ENCODE measurements at places on chromosomes 4 and X.

GRCh38 chr4:186204686-186205085 lies 13.3 kb downstream of the CYP4V2 start:
- no peak for DNase-seq

DNA sequence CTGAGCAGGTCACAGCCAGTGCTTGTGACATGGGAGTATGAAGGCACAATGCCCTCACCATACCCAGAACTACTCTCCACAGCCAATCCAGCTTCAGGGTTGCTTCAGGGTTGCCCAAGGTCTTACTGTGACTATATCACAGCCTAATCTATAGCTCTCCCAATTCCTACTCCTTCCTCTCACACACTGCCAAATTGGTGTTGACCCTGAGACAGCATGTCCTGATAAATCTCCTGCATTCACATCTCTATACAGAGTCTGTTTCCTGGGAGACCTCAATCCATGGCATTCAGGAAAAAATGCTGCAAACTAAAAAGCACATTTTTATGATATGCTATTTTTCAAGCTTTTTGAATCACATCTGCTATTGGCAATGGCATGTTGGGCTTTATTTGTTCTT lies 456.7 kb downstream of the GRID2 start:
- no peak for DNase-seq

- DNase-seq, result no peak
Observed at GRCh38 chr4:39030725-39031124, 1.5 kb downstream of the TMEM156 start.

DNA sequence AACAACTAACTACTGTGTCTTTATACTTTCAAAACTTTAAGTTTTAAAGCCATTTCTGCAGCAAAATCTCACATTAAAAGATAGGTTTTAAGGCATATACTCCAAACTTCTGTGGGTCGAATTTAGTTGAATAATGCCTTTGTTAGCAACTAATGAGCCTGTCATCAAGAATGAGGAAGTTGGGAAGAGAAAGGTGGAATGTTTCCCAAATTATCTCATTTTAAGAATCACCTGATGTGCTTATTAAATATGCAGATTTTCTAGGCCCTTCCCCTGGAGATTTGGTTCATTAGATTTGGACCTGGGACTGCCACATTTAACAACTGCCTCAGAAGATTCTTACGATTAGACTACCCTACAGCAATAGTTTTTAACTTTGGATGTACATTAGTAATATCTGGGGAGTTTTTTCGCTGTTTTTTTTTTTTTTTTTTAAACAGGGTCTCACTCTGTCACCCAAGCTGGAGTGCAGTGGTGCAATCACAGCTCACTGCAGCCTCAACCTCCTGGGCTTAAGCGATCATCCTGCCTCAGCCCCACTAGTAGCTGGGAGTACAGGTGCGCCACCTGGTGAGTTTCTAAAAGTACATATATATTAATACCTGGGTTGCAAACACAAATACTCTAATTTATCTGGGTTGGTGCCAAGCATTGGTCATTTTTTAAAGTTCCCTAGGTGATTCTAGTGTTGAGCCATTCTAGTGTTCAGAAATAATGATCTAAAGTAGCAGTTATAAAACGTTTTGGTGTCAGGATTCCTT lies 16.1 kb upstream of the TASL start:
- no peak for DNase-seq

GRCh38 chrX:129622757-129623301 lies 31.9 kb downstream of the APLN start:
- DNase-seq, result no peak

- DNase-seq, result no peak
Observed at GRCh38 chr4:111435986-111436744, 709.1 kb upstream of the FAM241A start.

GRCh38 chrX:64192673-64193072 lies 12.8 kb downstream of the AMER1 start:
- DNase-seq, result no peak

GRCh38 chr4:176769514-176769913 lies 23.2 kb downstream of the VEGFC start:
- DNase-seq, result no peak

DNA sequence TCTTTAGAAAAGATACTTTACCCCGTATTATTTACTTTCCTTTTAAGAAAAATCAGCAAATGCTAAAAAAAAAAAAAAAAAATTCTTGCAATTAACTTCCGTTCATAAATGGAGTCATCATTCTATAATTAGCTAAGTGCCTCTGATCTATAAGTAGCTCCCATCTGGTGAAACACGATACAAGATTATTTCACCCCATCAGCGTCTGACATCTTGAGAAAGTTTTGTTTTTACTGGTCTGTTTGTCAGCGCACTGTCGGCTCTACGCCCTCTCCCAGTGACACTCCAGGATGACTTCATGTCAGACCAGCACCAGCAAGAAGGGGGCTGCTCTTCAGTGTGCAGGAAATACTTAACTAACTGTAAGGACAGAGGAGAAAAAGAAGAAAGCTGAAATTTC lies 108.3 kb downstream of the AFAP1 start:
- no peak for DNase-seq

GRCh38 chr4:159401226-159401712 lies 298.4 kb downstream of the RAPGEF2 start:
- no peak for DNase-seq

DNA sequence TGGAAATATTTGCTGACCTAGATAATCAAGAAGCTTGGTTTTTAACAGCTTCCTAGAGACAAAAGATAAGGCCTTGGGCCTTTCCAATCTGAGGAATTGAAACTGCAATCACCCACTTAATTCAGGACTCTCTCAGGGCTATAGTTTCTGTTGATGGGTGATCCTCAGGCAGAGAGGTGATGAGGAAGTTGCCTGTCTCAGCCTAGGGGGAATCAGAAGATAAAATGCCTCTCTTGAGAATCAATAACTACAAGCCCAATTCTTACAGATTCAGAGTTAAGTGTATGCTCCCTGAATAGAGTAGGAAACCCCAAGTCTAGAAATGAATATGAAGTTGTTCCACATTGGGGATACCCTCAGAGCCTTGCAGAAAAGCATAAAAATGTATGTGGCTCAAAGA lies 45.5 kb downstream of the NFKB1 start:
- no peak for DNase-seq

GRCh38 chr4:8133897-8134563 lies 24.6 kb downstream of the ABLIM2 start:
- no peak for DNase-seq

DNA sequence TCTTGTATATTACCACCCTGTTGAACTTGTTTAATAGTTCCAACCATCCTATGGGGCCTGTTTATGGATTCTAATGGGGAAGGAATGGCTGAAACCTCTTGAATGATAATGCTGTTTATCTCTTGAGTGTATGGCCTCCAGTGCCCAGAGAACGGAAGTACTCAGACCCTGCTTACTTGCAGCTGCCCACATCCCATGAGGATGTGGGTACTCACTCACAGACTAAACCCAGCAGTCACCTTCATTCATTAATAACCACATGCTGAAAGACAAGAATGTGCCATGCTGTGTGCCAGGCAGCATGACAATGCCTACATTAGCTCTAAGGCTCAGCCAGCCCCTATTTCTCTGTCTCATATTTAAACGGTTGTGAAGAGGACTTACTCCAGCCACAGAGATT lies 5.9 kb upstream of the ARMCX5 start:
- DNase-seq, result no peak

GRCh38 chrX:103845165-103845653 lies 13.2 kb upstream of the RAB9B start:
- peak; percentile 5 for DNase-seq

- DNase-seq, result no peak
Observed at GRCh38 chr4:6134612-6135220, 65.6 kb downstream of the JAKMIP1 start.

DNA sequence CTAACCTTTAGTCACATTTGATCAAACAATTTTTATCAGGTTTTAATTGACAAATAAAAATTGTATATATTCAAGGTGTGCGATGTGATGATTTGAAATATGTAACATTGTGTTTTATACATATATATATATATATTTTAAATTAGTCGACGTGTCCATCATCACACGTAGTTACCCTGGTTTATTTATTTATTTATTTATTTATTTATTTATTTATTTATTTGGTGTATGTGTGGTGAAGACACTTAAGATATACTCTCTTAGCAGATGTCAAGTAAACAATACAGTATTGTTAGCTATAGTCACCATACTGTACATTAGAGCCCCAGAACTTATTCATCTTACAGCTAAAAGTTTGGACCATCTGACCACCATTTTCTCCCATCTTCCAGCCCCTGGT lies 224.9 kb upstream of the HHIP start:
- DNase-seq, result no peak

DNA sequence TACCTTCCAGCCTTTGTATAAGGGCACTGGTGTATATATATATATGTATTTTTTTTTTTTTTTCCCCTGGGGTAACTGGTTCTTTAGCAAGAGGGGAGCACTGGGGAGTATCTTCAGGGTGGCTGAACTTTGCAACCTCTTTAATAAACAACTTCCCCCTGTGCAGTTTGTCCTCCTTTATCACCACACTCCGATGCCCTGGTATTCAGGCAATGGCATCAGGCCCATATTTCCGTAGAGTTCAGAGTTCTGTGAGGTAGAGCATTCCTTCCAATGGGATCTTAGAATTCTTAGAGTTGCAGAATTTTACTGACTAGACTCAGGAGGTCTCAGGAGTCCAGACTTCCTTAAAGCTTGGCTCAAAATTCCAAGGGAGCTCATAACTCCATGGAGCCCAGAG lies 24.6 kb downstream of the NYX start:
- no peak for DNase-seq

GRCh38 chr4:32858971-32859370 lies 2138.8 kb downstream of the PCDH7 start:
- DNase-seq, result no peak

DNA sequence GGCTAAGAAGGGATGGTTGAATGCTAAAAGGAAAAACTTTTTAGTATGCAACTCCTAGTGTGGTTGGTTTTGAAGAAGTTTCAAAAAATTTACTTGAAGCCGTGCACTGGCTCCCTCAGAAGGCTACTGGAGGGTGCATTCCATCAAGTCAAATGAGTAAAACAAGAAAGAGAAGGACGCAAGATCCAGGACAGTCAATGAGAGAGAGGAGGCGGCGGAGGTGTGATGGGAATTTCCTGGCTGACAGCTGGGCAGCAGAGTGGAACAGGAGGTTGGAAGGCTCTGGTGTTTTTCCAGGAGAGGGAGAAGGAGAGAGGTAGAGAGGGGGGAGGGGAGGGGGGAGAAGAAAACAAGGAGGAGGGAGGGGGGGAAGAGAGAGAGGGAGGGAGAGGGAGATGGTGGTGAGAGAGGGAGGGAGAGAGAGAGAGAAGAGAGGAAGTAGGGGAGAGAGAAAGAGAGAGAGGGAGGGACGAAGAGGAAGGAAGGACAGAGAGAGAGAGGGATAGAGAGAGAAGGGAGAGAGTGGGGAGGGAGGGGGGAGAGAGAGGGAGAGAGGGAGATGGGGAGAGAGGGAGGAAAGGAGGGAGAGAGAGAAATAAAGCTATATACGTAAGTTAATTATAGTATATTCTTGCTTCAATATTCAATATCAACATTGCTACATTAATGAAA lies 126.4 kb downstream of the SH3KBP1 start:
- DNase-seq, result no peak

GRCh38 chrX:55452833-55453124 lies 852 bp downstream of the MAGEH1 start:
- DNase-seq, result no peak

- DNase-seq, result no peak
Observed at GRCh38 chr4:155667568-155668511, 1.2 kb downstream of the GUCY1A1 start.

DNA sequence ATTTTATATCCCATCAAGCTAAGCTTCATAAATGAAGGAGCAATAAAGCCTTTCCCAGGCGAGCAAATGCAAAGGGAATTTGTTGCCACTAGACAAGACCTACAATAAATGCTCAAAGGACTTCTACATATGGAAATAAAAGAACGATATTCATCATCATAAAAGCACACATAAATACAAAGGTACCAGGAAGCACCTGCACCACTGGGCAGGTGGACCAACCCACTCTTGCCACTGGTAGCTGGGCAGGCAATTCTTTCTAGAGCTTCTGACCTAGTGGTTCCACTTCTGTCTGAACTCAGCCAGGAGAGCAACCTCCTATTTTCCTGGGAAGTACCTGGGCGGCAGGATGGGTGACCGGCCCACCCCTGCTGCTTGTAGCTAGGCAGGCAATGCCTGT lies 237.2 kb upstream of the ITM2A start:
- no peak for DNase-seq

DNA sequence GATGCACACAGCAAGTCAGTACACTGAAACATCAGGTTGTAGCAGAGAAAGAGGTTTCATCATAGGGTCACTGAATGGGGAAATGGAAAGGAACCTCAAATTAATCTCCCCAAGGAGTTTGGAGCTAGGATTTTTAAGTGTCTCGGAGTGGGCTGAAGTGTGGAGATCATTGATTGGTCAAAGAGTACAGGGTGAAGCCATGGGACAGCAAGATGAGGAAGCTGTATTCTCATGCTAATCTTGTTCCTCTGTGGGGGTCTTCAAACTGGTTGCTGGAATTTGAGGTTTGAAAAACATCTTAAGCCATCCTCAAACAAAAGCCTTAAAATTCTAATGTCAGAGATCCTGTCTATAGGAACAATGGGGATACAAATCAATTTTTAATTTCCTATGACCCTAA lies 78.8 kb upstream of the TEX13A start:
- DNase-seq, result no peak

- DNase-seq, result no peak
Observed at GRCh38 chr4:181006499-181007260, 1236.5 kb upstream of the TENM3 start.

- no peak for DNase-seq
Observed at GRCh38 chr4:139768896-139769295, 103.3 kb downstream of the MGST2 start.

GRCh38 chrX:140817943-140818342 lies 108.4 kb downstream of the LINC00632 start:
- DNase-seq, result no peak

DNA sequence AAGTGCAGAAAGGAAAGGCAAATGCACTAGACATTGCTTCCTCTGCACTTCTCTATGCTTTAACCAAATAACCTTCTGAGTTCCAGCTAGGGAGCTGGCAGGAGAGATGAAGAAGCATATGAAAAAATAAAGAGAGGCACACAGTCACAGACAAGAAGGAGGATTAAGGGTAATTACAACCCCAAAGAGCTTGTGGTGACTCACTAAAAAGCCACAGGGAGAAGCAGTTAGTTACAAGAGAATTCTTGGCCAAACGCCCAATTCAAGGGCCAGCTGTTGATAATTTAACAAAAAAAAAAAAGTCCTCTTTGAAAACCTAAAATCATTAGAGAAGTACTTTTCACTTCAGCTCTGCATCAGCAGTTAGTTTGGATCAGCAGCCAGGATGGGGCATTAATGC lies 478.0 kb downstream of the KCNIP4 start:
- DNase-seq, result no peak

GRCh38 chr4:39657465-39657864 lies 18.8 kb upstream of the SMIM14 start:
- DNase-seq, result no peak

GRCh38 chrX:2766906-2767305 lies 15.1 kb downstream of the XG start:
- DNase-seq, result no peak
